ENCODE measurements at places on chromosomes 1 and 21.

GRCh38 chr1:195717651-195718050 is 890.6 kb downstream of the KCNT2 start:
- DNase-seq = no peak

- DNase-seq = no peak
These were observed 73.8 kb downstream of the MRPL37 start for GRCh38 chr1:54273795-54274163.

DNA sequence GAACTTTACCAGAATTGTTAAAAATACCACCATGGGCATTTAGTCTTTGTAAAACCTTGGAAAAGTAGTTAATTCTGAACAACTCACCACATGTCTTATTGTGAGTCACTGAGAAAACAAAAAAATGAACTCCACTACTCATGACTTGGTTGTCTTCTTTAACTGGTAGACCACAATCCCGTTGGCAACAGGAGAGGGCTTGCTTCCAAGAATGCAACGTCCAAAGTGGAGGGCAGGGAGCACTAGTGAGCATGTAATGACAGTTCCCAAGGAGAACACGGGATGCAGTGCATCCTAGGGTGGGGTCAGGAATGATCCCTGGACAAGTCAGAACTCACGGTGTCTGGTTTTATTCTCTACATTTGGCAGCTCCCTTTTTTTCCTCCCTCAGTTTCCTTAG is 15.2 kb upstream of the HMCN1 start:
- no peak for DNase-seq

DNA sequence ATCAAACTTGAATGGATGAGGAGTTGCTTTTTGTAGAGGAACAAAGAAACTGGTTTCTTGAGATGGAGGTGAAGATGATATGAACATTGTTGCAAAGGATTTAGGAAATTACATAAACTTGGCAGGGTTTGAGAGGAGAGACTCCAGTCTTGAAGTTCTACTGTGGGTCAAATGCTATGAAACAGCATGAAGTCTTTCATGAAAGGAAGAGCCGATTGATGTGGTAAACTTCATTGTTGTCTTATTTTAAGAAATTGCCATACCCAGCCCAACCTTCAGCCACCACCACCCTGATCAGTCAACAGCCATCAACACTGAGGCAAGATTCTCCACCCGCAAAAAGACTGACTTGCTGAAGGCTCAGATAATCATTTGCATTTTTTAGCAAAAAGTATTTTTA is 52.2 kb downstream of the SIPA1L2 start:
- no peak for DNase-seq

DNA sequence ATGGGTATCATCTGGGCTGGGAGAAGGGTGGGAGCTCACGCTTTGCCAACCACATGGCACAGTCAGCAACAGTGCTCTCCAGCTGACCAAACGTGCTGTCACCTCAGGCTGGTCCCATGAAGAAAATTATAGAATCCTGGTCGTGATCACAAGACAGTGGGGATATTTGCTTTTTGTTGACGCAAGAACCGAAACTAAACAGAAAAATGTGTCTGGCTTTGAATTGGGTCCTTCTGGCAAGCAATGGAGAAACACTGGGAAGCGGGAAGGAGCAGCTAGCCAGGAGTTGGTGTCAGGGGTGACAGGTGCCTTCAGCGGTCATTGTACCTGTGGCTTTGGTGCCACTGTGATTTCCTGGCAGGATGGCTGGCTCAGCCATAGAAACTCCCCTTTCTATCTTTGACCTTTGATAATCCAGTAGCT is 304.8 kb downstream of the PAPPA2 start:
- DNase-seq = no peak

GRCh38 chr1:11927866-11928592 is 1.8 kb upstream of the KIAA2013 start:
- no peak for DNase-seq

DNA sequence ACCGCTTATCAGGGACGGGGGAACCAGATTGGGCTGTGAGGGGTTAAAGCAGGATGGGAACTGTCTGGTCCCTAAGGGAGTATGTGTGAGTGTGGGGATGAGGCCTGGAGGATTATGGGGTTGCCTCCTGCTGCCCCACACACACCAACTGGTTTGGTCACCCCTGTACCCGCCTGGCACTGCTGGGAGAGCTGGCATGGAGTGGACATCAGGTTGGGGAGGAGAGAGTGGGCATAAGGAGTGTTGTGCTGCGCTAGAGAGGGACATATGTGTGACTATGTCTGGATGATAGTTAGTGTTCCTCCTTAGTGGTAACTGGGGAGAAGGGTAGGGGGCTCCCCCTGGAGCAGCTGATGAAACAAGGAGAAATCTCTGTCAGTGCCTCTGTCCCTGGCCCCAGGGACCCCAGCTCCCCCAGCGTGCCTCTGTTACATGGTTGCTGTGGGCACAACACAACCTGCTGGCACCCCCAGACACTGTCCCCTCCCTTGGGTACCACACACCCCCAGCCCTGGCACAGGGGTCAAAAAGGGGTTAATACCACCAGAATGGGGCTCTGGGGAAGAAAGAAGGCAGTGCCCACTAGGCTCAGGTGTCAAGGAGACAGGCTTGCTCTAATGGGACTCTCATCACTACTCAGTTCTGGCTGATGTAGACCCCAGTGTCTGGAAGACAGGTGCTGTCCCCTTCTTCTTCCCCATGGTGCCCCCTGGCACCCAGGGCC is 1.9 kb downstream of the ZBTB7B start:
- DNase-seq = no peak

DNA sequence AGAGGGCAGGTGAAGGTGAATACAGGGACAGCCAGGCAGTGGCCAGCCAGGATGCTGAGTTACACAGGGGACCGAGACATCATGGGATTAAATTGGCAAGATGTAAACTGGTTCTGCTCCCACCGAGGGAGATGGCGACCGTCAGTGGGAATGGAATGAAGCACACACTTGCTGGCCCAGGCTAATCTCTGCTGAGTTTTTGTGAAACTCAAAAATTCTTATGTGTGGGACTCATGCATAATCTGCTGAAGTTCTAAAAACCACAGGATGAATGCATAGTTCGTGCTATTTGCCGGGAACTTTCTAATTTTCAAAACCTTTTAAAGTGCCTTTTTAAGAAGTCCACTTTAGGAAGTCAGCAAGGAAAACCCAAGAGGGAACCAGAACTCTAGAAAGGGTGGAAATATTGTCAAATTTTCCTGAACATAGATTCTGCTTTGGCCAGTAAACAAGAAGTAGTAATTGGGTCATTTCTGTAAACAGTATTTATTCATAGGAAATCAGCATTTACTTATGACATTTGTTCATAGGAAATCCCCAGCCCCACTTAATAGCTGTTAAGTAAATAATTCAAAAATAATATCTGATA is 85.4 kb upstream of the ROR1 start:
- DNase-seq = no peak

DNA sequence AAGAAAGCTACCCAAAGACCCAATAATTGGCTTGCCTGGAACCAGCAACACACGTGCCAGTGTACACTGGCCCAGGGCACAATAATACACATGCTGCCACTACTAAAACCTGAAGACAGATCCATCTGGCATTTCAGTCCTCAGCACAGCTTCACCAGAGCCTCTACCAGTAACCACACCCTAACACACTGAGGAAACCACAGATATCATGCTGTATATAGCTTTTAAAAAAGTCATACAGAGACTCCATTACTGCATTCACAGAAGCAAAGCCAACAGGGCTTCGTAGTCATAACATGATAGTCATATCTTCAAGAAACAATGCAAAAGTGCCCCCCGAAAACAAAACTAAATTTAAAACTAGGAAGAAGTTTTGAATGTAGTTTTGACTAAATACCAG is 40.6 kb upstream of the NEGR1 start:
- DNase-seq = no peak

- DNase-seq = no peak
These were observed 33.3 kb upstream of the RCC2 start for GRCh38 chr1:17472814-17473213.

GRCh38 chr1:185049670-185050069 is 4.3 kb downstream of the RNF2 start:
- no peak for DNase-seq
